ENCODE measurements at places on chromosomes 5 and 9.

- DNase-seq = no peak
These were observed 115.9 kb downstream of the FBXL7 start for GRCh38 chr5:15615859-15616258.

DNA sequence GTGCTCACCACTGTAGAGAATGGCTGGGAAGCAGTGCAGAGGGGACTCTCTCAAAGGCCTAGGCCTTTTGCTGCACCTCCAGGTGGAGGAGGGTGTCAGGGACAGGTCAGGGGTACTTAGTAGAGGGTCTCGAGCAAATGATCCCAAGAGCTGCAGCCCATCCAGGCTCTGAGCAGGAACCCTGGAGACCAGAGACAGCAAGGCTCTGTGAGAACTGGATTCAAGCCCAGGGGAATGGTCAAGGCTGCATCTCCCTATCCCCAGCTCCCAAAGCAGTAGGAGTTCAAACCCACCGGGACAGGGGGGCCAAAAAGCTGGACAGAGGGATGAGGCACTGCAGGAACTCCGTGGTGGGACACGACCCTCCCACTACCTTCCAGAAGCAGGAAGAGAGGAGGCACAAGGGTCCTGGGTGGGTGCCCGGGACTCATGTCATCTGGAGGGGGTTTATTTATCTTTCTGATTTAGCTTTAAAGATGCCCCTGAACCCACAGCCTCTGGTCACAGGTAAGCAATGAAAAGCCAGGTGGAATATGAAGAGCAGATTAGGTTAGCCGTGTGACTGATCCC lies 124.8 kb downstream of the MVB12B start:
- no peak for DNase-seq

DNA sequence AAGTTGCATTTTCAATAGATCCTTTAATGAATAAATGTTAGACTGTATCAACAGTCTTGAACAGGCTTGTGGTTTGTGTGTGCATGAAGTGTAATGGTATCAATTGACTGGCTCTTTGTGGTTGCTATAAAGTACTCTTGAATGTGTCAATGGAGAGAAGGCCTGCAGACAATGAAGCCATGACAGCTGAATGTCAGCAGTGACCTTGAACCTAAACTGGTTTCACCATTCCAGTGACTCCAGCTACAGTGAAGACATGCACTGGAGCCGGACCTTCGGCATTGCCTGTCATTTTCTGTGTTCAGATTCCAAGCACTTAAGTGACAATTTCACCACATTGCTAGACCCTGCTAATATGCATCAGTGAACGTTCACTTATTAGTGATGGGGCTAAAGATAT lies 276.0 kb upstream of the TMEM161B start:
- DNase-seq = no peak

- peak; percentile 53 for DNase-seq
These were observed 4.2 kb downstream of the SARDH start for GRCh38 chr9:133733796-133734533.

DNA sequence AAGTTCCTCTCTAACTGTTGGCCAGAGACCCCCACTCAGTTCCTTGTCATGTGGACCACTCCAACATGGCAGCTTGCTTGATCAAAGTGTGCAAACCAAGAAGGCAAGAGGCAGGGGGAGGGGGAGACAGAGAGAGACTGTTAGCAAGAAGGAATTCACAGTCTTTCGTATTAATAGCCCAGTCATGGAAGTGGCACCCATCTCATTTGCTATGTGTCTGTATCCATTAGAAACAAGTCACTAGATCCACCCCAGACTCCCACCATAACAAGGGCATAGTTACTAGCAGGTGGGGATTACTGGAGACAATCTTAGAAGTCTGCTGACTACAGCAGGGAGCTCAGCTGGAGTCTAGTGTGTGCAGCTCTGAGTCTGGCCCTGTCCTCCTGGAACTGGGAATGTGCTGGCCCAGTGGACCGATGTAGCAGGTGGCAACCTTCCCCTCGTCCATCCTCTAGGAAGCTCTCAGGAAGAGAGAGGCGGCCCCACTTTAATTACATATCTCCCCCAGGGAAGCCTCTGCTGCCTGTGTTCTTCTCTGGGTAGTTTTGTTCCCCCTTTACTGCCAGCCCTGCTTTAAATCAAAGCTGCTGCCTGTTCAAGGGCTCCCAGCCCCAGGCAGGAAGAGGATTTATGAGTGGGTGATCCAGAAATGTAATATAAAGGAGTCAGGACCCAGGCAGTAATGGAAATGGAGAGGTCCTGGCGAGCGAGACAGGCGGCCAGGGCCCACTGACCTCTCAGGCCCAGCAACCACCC lies 47.8 kb upstream of the ALDH1B1 start:
- DNase-seq = peak; percentile 3

DNA sequence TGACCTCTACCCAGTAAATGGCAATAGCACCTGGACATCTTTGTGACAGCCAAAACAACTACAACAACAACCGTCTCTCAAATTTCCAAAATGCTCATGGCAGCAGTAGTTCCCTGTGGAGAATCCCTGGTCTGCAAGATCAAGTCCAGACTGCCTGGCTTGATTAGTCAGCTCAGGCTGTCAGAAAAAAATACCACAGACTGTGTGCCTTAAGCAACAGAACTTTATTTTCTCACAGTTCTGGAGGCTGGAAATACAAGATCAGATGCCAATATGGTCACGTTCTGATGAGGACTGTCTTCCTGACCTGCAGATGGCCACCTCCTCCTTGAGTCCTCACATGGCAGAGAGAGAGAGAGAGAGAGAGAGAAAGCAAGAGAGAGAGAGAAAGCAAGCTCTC lies 52.3 kb upstream of the MOCS2 start:
- DNase-seq = no peak

DNA sequence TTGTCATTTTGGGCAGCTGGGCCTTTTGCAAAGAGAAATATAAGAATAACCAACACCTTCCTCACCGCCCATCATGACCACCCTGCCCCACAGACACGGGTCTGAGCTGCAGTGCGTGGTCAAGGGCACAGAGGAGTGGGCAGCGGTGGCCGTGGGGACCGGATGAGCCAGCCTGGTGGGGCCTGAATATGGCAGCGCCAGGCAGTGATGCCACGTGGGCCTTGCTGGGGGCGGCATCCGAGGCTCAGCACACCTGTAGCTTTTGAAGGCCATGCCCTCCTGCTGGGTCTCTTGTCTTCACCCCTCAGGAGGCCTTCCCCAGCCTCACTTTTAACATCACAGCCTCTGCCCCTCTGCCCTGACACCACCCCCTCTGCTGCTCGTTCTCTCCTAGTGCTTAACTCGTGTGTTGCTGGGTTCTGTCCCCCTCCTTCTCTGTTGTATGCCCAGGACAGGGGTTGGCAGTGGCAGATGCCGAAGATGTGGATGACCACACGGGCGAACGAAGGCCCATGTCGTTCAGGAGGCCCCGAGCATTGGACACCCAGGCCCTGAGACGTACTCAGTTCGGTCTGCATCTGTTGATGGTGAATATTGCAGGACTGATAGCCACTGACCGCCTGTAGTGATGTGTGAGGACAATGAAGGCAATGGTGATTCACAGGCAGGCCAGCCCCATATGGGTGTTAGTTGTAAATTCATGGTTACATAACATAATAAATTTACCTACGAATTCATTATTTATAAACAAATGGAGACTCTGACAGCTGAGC lies 46.0 kb downstream of the AHRR start:
- no peak for DNase-seq

GRCh38 chr9:76758476-76758875 lies 5.8 kb upstream of the PCA3 start:
- DNase-seq = no peak

GRCh38 chr5:157747766-157748700 lies 4.5 kb downstream of the LSM11 start:
- DNase-seq = no peak

GRCh38 chr9:127537792-127538191 lies 74.3 kb upstream of the STXBP1 start:
- DNase-seq = no peak

- peak; percentile 71 for DNase-seq
These were observed 60.3 kb downstream of the UBAP2 start for GRCh38 chr9:33988219-33988890.

DNA sequence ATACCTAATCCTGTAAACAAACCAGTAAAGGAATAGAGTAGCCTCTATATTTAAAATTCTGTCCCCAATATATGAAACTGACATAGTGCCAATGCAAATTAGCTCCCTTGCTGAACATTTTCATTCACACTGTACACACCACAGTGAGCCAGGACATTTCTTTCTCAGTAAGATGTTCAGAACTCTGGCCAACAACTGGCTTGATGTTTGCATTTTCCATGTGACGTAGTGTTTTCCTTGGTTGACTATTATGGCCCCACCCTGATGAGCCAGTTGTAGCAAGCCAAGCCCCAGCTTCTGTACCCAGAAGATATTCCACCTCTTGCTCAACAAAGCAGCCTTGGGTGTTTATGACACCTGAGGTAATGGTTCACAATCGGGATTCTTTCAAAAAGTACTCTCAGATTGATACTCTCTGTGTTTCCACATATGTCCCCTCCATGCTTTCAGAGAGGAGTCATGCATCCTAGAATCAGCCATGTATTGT lies 17.7 kb upstream of the ANXA1 start:
- DNase-seq = no peak

DNA sequence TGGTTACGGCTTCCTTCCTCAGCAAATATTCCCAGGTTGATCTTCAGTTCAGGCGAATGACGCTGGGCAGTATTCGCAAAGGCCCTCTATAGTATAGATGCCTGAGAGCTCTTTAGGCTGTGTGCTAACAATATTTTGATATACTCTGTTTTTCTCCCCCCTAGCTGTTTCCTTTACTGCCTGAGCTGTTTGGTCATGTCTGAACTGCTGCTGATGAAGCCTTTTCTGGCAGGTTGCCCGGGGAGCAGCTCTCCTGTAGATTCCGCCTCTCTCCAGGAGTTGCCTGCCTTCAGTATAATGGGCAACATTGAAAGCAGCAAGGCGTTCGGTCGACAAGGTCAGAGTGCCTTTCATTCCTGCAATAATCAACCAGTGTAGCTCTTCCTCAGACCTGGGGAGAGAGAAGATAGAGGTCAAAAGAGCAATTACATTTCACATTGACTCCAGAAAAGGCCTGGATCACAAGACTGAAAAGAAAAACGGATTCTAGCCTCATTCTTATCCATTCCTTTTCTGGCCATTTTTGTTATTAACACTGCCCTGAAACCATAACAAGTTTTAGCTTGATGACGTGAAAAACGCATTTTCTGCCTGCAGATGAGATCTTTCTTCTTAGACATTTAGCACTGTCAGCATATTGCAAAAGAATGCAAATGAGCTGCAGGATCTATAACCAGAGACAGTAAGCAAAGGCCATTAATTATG lies 60.1 kb upstream of the ZNF608 start:
- no peak for DNase-seq

DNA sequence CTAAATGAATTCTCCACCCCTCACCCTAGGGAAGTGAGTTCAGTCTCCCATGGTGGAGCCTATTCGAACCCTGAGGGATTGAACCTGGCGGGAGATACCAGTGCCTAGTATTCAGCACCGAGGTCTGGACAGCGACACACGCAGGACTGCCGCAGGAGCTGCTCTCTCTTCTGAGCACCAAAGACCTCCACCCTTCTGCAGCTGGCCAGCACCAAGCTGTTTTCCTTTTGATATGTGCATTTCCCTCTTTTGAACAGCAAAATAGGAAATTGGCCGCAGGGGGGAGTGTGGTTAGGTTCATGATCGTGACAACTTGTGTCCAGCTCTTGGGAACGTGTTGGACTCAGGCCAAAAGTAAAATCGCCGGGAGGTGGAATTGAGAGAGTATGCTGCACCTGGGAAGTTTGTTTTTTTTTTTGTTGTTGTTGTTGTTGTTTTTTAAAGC lies 1.2 kb upstream of the PCSK1 start:
- peak; percentile 67 for DNase-seq

- no peak for DNase-seq
These were observed 197.0 kb downstream of the ADCY2 start for GRCh38 chr5:7592910-7593309.

DNA sequence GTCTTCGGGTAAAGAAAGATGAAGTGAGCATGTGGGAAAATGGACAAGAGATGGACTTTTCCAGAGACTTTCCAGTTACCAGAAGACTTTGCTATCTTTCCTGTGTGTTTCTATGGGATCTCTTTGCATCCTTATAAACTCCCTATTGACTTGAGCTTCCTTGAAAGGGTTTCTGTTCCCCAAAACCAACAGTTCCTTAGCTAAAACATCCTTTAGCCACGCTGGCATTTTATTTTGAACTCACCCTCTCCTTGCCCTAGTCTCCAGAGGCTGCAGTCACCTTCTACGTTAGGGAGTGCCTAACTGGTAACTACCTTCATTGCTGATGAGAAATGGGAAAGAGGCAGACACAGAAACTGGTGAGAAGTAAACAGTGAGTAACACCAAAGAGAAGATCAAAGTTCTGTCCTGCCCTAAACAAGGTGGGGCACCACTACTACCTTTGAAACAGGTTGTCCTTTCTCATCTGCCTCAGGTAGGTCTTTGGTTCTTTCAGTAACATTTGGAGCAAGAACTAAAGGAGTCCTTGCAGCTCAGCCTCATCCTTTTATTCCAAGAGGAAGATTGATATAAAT lies 402.9 kb downstream of the ENC1 start:
- DNase-seq = no peak

DNA sequence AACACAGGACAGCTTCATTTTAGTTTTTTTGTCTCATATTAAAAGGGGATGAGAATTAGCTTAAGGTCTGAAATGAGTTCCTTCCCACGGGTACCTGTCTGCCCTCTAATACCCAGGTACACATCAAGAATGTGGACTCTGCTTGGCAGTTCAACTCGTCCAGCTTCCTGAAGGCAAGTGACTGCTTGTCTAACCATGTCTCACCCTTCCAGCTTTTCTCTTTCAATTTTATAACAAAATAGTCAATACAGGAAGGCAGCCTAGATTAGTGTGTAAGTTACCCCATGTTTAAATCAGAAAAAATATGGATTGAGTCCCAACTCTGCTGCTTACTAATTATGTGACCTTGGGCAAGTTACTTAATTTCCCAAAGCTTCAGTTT lies 50.5 kb upstream of the C5orf46 start:
- DNase-seq = no peak

DNA sequence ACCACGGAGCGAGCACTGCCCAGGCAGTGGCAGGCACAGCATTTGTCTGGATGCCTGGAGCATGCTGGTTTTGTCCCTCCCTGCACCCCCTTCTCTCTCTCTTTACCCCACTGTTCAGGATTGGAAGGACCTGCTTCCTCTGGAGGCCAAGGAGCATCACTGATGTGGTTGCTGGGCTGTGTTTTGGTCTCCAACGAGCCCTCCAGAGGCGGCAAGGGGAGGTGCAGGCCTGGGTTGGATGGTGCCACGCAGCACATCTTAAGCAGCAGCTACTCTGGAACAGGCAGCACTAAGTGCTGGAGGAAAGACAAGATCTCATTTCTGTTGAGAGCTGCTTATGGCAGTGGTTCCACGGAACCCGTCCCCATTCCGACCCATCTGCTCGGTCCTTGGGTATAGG lies 139.6 kb downstream of the CMYA5 start:
- DNase-seq = no peak

DNA sequence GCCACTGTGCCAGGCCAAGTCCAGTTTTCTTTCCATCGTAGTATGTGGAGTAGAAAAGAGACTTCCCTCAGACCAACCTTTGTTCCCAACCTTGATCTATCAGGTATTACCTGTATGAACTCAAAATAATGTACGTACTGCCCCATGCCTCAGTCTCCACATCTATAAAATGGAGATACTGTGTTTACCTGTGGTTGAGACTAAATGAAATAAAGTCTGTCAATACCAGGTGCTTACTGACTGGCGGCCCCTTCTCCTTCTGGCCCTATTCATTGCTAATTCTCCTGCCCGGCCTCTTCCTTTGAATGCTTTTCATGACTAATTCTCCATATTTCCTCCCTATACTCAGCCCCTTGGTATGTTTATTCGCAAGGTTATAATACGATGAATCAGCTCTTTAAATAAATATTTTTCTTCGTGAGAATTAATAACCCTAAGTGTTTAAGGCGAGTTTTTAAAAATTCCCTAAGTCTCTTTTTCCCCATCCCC lies 89.6 kb upstream of the BASP1 start:
- DNase-seq = no peak
